NCI-H1417 (cell line): ENCODE measurements at places on chromosomes 4 and X.

GRCh38 chr4:55547918-55548317 is 1.2 kb upstream of the CLOCK start:
- DNase-seq: peak; percentile 64

DNA sequence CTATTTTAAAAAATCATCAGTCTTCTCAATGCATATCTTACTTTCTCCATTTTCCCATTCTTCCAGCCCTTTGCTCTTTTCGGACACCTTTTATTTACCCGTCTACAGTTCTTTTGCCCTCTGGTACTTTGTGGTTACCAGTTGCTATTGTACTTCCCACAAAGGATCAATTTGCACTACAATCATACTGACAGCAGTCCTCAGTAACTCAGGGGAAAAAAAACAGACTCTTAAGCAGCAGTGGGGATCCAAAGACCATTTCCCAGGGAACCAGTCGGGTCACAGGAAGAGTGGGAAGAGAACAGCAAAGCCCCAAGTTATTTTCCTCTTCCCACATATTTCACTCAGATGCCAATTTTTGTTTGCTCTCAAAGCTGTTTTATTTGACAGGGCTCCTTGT is 23.1 kb downstream of the DMD start:
- no peak for DNase-seq

GRCh38 chr4:159828687-159829086 is 725.8 kb downstream of the RAPGEF2 start:
- no peak for DNase-seq

- no peak for DNase-seq
Measured at GRCh38 chr4:105807496-105807895, 87.8 kb upstream of the NPNT start.

DNA sequence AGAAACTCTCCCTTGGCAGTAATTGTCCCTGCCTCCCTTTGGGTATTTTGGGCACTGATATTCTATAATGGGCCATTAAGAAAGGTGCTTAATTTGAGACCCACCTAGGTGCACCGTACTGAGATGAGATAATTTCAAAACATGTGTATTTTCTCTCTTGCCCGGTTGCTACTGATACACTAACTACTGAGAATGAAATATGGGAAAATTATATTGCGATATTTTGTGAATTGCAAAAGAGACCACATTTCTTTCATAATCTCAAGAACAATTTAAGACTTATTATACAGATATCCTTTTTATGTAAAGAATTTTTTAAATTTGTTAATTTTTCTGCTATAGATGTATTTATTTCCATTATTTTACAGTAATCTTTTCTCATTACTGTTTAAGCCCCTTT is 284.9 kb downstream of the ADGRL3 start:
- DNase-seq: no peak

DNA sequence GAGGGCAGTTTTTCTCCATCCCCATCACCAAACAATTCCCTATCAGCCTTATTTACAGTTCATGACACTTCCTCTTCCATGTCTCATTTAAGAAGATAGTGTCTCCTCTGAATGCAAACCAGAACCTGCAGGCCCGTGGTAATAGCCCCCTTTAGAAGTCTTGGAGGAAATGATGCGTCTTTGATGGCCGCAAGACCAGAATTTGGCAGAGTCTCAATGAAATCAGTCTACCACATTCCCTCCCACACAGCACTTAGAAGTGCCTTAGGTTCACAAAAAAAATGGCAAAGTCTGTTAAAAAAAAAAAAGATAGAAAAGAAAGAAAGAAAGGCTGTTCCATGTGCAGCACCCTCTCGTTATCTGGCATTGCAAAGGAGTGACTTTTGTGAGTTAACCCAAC is 2.1 kb upstream of the KDR start:
- no peak for DNase-seq

- peak; percentile 25 for DNase-seq
Measured at GRCh38 chr4:52643785-52644244, 15.3 kb downstream of the USP46 start.

- no peak for DNase-seq
Measured at GRCh38 chr4:77950203-77950602, 87.6 kb downstream of the MRPL1 start.

DNA sequence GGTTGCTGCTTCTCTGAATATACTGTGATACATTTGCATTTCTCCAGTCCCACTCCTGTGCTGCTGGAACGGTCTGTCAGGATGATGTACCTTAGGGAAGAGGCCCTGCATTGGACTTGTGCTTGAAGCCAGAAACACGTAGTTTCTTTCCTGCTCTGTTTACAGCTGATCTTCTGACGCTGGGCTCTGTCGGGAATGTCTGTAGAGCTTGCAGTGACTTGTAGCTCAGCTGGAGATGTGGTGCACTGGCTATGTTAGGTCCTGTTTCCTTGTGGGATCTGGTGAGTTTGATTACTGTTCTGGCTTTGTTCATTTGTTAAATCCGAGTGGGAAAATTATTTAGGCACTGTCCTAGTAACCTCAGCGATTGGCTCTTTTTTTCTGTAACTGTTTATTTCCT is 137.2 kb upstream of the WDR1 start:
- DNase-seq: no peak

DNA sequence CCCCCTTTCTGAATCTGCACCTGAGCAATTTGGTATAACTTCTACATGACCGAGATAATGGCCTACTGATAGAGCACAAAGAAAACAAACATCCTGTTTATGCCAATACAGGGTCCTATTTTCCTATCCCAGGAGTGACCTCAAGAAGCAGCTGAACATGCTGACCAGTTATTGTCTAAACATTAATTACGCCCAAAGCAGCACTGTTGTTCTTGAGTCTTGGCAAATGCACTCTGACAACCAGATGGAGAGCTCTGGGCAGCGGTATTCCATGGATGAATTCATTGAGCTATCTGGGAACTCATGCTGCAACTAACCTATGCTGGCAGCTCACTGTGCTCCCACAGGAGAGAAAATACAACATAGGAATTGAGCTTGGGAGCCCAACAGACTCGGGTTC is 52.6 kb downstream of the PCYT1B start:
- no peak for DNase-seq

- no peak for DNase-seq
Measured at GRCh38 chrX:20665481-20665880, 398.8 kb upstream of the RPS6KA3 start.

DNA sequence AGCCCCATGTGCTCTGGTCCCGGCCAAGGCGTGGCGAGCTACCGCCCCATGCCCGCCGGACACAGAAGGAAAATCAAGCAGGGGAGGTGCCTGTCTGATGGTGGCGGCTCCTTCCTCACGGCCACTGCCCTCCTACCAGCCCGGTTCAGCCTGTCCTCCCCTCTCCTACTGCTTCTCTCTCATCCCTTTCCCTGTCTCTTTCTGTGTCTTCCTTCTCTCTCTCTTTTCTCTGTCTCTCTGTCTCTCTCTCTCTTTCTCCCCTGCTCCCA is 279.1 kb downstream of the ASMT start:
- no peak for DNase-seq

DNA sequence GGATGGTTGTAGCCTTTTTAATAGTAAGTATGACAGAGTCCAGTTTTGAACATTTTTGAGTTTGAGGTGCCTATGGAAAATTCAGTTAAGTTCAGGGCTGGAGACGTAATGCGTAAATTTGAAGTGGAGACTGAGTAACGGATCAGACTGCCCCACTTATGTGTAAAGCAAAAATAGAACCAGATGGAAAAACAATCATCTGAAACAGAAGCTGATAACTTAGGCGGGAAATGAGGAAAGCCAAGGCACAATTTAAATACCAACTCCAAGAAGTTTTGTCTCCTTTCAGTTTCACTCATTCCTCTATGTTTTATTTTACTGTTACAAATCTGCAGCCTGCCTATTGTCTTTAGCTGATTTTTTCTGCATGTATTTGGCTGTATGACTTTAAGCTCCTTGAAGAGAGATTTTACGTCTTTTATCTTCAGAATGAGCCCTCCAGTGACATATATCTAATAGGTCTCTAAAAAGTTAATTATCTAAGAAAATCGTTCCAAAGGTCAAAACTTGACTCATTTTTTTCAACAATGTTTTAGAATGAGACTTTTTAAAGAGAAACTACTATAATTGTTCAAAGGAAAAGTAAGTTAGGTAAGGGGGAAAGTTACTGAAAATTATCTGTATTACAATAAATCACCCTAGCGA is 1.1 kb downstream of the SGCB start:
- no peak for DNase-seq

- DNase-seq: no peak
Measured at GRCh38 chr4:138963412-138963811, 52.2 kb upstream of the NOCT start.

DNA sequence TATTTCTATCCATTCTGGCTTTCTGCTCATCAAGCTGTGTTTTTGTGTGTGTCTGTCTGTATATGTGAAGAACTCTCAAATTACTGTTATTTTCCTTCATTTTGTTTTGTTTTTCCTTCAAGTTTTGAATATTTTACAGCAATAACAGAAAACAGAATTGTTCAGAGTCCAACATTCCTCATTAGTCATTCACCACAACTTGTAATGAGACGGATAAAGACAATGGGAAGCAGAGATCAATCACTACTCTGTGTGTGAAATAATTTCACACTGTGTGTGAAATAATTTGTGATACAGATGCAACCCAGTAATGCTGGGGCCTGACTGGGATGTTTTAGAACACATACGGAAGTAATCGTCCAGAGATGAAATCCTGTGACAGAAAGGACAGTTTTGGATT is 55.2 kb downstream of the HPGD start:
- DNase-seq: no peak

GRCh38 chr4:187166886-187167512 is 443.3 kb upstream of the FAT1 start:
- no peak for DNase-seq

DNA sequence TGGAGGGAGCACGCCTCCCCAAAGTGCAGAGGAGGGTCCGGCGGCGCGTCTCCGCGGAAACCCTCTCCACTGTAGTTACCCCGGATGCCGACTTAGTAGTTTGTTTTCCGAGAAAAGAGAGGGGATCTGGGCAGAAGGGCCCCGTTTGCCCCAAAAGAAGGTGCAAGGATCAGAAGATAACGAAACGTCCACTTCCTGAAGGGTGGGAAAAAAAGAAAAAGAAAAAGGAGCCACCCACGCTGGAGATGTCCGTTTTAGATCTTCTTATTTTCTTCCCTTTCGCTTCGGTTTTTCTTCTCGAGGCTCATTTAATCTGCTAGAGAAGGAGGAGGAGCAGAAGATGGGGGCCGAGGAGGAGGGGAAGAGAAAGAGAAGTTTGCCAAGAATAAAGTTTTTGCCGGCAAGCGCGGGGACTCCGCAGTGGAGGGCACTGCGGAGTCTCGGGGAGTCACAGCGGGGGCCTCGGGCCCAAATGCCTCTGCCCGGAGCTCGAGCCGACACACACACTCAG is 517 bp downstream of the LEF1 start:
- no peak for DNase-seq

DNA sequence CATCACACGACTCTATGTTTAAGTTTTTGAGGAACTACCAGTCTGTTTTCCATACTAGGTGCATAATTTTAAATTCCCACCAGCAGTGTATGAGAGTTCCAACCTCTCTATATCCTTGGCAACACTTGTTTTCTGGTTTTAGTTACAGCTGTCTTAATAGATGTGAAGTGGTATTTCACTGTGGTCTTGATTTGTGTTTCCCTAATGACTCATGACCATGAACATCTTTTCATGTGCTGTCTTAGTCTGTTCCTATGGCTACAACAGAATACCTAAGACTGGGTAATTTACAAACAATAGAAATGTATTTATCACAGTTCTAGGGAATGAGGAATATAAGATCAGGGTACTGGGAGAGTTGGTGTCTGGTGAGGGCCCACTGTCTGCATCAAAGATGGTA is 51.5 kb upstream of the GPR78 start:
- no peak for DNase-seq

DNA sequence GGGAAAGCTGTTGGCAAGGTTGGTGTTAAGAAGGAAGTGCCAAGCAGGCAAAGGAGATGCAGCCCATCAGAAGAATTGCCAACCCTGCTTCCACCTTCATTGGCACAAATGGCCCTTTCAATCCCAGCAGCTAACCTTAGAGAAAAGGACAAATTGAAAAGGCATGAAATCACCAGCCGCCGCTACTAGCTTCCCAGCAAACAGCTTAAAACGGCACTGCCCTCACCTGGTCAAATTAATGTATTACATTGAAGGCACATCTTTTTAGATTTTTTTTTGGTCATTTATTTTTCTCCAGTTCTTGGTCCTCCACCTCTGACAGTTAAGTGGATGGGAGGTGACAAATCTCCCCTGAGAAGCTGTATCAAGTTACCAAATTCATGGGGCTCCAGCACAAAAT is 51.0 kb upstream of the NHSL2 start:
- DNase-seq: peak; percentile 60

GRCh38 chrX:119654112-119654531 is 38.8 kb downstream of the SEPTIN6 start:
- DNase-seq: no peak

- DNase-seq: no peak
Measured at GRCh38 chr4:15054541-15054940, 52.3 kb downstream of the CPEB2 start.

- DNase-seq: peak; percentile 11
Measured at GRCh38 chrX:20378233-20378920, 111.7 kb upstream of the RPS6KA3 start.

DNA sequence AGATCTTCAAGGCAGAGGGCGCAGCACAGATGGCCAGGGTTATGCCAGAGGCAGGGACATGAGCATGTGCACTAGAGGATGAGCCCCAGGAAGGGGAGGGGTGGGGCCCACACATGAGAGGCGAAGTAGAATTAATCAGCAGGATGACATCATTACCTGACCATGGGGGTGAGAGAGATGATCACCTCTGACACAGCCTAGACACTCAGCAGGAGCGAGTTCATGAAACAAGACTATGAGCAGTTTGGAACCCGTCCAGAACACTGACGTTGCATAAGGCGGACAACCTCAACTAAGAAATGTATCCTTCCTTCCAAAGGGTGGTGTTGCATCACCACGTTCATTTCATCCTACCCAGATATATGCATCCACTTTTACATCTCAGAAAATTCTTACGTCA is 446.7 kb upstream of the TENM3 start:
- no peak for DNase-seq

GRCh38 chrX:134542485-134542884 is 82.5 kb downstream of the HPRT1 start:
- peak; percentile 57 for DNase-seq

GRCh38 chr4:10762561-10762960 is 78.0 kb upstream of the CLNK start:
- DNase-seq: no peak

GRCh38 chrX:77342004-77342403 is 105.2 kb upstream of the FGF16 start:
- DNase-seq: no peak

DNA sequence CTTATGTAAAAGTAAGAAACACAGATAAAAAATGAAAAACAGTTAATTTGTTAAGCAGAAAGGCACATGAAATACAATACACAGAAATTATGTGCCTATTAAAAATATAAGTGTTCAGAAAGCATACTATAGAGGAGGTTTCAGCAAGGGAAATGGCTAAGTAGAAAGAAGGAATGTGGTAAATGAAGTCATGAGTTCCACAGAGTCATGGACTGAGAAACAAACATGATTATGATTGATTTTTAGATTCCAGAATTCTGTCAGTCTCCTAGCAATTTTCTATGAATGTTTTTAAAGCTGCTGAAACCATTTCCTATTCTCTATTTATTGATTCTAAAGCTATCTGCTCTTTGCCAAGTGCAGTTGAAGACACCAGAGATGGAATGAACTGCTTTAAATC is 1398.4 kb downstream of the ARAP2 start:
- DNase-seq: no peak

- peak; percentile 13 for DNase-seq
Measured at GRCh38 chr4:17687237-17687857, 72.9 kb downstream of the MED28 start.
